NCI-H345 (cell line): ENCODE measurements at places on chromosomes 16 and 17.
A peak's percentile ranks its signal among the peaks of the same experiment; 100 is the strongest.

GRCh38 chr16:72203401-72203800 is 31.4 kb upstream of the PMFBP1 start:
- no peak for DNase-seq

DNA sequence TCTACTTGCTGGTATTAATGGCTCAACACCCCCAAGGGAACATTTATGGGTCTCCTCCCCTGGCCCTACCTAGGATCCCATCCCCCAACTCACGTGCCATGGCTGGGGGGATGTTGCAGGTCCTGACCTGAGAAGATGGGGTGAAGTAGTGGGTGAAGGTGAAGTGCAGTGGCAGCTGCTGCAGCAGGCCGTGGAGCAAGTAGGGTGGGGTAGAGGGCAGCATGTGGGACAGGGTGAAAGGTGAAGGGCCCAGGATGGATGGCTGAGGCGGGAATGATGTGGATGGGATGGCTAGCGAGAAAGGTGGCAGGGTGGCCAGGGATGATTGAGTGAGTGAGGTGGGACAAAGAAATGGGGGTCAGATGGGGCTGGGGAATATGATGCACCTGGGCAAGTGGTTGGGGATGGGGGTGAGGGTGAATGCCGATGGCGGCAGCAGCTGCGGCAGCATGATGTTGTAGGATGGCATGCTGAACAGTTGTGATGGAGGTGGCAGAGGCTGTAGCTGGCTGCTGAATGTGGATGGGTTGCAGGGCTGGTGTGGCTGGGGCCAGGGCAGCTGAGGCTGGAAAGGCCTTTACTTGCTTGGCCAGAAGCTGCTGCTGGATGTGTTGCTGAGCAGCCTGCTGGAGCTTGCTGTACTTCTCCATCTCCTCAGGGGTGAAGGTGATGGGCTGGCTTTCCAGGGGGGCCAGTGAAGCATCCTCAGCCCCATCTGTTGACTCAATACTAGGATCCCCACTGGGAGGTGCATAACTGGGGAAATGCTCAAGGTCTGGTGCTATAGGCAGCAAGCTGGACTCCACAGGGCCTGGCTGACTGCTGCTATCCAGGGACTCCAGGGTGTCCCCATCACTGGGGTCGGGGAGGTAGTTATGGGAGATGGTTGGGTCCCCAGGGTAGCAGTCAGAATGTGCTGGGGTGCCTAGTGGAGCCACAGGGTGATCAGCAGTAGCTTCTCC is 8.3 kb upstream of the ITGA2B start:
- DNase-seq, result no peak

- DNase-seq, result no peak
Measured at GRCh38 chr17:30524847-30525246, 47.6 kb downstream of the GOSR1 start.

DNA sequence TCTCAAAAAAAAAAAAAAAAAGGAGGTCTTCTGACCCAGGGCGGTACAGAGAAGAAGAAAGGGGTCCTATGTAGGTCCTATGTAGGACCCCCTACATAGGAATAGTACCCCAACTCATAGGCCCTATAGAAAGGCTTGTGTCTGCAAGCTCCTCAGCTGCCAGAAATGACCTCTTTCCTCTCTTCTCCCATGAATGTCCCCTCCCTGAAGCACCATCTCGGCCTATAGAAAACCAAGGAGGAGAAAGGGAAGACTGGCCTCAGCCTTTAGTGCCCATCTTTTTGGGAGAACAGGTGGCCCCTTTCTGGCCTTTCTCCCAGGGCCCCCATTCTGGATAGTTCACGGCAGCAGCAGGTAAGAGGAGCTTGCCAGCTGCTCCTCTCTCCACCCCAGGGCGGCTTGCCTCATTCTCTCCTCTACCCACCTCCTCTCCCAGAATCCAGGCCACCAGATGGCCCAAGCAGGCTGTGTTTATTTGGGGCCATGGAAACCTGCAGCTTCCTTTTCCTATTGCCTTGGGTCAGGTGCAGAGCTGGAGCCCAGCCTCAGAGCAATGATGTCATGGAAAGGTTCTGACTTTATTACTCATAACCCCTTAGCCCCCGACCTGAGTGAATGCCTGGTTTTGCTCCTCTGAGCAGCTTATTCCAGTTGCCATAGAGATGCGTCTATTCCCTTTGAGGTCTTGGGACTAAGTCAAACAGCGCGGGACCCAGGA is 1.6 kb upstream of the MRPL58 start:
- peak; percentile 45 for DNase-seq

- DNase-seq, result no peak
Measured at GRCh38 chr17:39063681-39064069, 87.8 kb downstream of the PLXDC1 start.

DNA sequence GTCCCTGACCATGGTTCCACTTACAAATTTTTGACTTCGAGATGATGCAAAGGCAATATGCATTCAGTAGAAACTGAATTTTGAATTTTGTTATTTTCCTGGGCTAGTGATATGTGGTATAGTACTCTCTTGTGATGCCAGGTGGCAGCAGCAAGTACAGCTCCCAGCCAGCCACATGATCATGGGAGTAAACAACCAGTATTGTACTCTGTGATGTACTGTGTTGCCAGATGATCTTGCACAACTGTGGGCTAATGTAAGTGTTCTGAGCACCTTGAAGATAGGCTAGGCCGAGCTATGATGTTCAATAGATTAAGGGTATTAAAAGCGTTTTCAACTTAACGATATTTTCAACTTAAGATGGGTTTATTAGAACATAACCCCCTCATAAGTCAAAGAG is 250.8 kb downstream of the STX8 start:
- no peak for DNase-seq

DNA sequence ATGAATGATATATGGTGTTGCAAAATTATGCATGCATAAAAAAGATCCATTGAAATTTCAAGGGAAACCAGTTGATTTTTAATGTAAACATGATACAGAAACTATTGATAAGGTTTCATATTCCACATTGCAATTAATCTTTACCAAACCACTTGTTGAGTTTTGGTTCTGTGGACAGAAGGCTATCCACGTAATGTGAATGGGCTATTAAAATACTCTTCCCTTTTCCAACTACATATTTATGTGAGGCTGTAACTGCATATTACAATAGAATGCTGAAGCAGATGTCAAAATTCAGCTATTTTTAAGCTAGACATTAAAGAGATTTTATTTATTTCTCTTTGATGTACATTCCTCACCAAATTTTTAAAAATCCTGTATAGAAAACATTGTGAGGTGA is 33.7 kb upstream of the VPS4A start:
- no peak for DNase-seq

- peak; percentile 77 for DNase-seq
Measured at GRCh38 chr16:89122322-89122851, 28.7 kb downstream of the ACSF3 start.

DNA sequence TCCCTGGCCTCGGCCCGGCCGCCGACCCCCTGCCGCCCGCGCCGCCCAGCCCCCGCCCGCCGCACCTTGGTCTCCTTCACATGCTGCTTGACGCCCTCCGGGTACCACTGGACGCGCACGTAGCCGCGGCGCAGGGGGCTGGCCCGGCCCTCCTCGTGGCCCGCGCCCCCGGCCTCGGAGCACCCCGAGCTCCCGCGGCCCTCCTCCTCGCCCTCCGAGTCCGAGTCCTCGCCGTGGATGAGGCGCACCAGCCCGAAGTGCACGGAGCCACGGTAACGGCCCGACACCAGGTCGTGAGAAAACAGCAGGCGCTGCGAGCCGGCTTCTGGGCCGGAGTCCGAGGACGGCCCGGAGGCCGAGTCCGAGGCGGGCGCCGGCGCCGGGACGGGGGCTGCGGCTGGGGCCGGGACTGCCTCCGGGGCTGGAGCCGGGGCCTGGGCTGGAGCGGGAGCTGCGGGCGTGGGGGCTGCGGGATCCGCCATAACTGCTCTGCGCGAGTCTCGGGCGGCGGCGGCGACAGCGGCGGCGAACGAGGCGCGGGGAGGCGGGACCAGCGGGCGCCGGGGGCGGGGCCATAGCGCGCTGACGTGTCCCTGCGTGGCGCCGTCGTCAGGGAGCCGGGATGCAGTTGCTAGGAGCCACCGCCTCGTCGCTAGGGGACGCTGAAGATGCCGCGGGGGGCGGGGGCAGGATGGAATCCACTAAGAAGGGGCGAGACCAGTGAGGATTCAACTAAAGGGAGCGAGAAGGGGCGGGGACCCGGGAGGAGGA is at the start of gene UBE2O:
Gene UBE2O, minus strand, starts transcription at position 493 of the 771 bp plus-strand sequence. Its CDS starts 11 bp downstream, at position 482.
- peak; percentile 94 for DNase-seq

DNA sequence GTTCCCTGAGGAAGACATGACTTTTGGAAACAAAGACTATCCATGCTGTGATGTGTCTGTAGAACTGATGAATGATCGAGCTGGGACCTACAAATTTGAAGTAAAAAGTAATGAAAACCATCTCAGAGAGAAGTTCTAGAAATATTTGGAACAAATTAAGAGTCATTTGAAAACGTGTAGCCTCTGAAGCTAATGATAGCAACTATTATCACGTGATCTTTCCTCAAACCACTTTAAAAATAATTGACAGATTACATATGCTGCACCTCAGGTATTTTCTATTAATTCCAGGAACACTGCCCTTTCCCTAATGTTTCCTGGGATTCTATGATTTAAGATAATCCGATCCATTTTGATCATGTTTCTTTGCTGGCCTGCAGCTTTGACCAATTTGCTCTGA is 990.3 kb downstream of the CDH8 start:
- DNase-seq, result no peak

GRCh38 chr17:27496005-27496404 is 39.8 kb downstream of the KSR1 start:
- DNase-seq, result no peak
